ENCODE measurements at places on chromosomes 11 and 22. TPM values are rescaled to one million over a fixed set of nuclear protein-coding genes. Genes with fewer than 3 reads are reported as not detected.

DNA sequence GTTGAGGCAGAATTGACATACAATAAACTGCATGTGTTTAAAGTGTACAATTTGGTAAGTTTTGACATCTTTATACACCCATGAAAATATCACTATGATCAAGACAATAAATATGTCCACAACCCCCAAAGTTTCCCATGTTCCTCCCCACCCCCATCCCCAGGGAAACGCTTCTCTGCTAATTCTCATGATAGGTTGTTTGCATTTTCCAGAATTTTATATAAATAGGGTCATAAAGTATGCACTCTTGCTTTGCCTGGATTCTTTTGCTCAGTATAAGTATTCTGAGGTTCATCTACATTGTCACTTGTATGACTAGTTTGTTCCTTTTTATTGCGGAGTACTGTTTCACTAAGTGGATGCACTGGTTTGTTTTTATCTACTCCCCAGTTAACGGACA is 35.6 kb downstream of the MYEOV start:
- no peak for DNase-seq

DNA sequence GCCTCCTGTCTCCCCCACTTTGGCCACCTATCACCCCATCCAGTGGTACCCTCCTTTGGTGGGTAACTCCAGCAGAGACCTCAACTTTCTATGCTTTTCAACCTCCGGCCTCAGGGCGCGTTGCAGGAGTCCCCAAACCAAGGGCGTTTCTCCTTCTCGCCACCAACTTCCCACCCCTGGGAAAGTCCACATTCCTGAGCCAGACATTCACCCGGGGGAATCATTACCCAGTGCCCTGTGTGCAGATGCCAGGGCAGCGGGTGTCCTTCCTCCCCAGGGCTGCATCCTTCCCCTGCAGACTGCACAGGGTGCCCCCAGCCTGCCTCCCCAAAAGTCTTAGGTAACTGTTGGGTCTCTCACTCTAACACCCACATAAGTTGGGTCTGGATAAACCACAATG is 26.4 kb downstream of the MYEOV start:
- peak; percentile 51 for DNase-seq

GRCh38 chr11:2778630-2779498 is 79.1 kb upstream of the KCNQ1OT1 start:
- DNase-seq = peak; percentile 30

Gene PLAAT4
- 0.67 TPM for total RNA-seq

Gene EXPH5
- total RNA-seq = 27.7 TPM

GRCh38 chr11:120712881-120713280 is 201.3 kb downstream of the GRIK4 start:
- no peak for DNase-seq

Gene MS4A1
- not detected for total RNA-seq

DNA sequence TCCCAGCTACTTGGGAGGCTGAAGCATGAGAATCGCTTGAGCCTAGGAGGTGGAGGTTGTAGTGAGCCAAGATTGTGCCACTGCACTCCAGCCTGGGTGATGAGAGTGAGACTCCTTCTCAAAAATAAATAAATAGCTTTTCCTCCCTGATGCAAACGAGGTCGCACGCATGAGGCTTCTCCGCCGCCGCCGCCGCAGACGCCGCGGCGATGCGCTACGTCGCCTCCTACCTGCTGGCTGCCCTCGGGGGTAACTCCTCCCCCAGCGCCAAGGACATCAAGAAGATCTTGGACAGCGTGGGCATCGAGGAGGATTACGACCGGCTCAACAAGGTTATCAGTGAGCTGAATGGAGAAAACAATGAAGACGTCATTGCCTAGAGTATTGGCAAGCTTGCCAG is 20.0 kb upstream of the RAB39A start:
- DNase-seq = no peak

Gene DDI1
- not detected for total RNA-seq

DNA sequence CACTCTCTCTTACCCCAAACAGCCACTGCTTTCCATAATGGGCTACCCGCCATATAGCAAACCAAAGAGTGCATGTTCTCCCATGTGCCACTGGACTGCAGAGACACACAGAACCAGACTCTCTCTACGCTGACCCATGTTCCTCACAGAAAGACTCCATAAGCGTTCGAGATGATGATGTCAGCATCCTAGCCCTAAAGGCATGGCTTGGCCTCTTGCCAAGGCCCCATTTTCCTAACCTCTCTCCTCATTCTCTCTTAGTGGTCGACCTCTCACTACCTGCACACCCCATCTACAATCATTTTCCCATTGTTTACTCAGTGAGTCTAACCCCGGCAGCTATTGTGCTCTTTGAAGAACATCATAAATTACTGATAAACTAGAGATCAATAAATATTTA is 4.9 kb downstream of the NDUFC2 start:
- DNase-seq = no peak

Gene TYR
- total RNA-seq = not detected

Gene CHRM1
- not detected for total RNA-seq

Gene SAA4
- not detected for total RNA-seq

GRCh38 chr11:68724293-68724692 is 27.0 kb downstream of the TESMIN start:
- no peak for DNase-seq

Gene P2RX6
- total RNA-seq = 4.3 TPM

Gene GGTLC2
- total RNA-seq = not detected

- no peak for DNase-seq
These were observed 20.8 kb downstream of the CELSR1 start for GRCh38 chr22:46516638-46517037.
